Head of caudate nucleus (tissue), 42 donors: ENCODE measurements at places on chromosomes 7 and 10.

GRCh38 chr10:121437596-121437995 is 160.6 kb downstream of the FGFR2 start:
- DNase-seq, result peak; percentile 74

GRCh38 chr10:123409884-123410283 is 255.7 kb downstream of the BUB3 start:
- DNase-seq, result no peak

DNA sequence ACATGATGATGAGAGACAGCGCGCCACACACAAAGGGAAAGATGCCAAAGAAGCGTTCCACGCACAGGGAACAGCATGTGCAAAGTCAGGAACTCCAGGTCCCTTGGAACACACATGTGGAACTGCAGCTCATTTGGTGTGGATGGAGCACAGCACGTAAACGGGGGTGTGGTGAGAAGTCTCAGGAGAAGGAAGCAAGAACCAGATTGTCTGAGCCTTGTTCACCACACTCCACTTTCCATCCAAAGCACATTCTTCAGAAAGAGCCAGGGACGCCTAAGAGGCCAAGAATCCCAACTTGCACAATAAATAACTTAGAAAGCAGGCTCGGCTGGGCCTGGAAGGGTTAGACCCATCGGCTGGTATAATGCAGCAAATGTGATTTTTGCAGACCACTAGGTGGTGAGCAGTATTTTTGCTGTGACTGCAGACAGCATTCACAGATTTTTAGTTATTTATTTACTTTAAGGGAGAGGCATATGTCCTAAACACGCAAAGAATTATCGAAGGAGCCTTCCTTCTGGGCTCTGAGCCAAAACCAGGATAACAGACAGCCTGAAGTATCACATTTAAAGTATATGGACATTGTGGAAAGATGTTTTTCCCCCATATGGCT is 27.9 kb upstream of the ASCC1 start:
- peak; percentile 26 for DNase-seq

- DNase-seq, result no peak
Measured at GRCh38 chr10:94578790-94579189, 33.2 kb downstream of the HELLS start.

GRCh38 chr10:131077724-131078123 is 233.8 kb downstream of the TCERG1L start:
- no peak for DNase-seq

DNA sequence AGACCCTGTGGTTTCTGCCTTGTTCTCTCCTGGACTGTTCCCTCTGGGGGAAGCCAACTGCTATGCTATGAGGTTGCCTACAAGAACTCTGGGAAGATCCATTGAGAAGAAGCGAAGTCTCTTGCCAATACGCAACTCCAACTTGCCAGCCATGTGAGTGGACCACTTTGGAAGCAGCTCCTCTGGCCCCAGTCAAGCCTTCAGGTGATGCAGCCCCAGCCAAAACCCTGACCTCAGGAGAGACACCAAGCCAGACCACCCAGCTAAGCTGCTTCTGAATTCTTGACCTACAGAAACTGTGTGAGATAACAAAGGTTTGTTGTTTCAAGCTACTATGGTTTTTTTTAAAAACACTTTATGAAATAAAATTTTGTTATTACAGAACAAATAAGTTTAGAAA is 20.2 kb upstream of the MYL7 start:
- no peak for DNase-seq
